Stimulated activated CD4-positive, alpha-beta T cell treated with anti-CD3 and anti-CD28 coated beads, Interleukin-2, amount 100 ng/mL, for 24 hours (primary cell): ENCODE measurements at places on chromosomes 16 and 17.
A peak's percentile ranks its signal among the peaks of the same experiment; 100 is the strongest.

- DNase-seq, result no peak
These were observed 66.0 kb upstream of the CDH5 start for GRCh38 chr16:66300501-66300900.

DNA sequence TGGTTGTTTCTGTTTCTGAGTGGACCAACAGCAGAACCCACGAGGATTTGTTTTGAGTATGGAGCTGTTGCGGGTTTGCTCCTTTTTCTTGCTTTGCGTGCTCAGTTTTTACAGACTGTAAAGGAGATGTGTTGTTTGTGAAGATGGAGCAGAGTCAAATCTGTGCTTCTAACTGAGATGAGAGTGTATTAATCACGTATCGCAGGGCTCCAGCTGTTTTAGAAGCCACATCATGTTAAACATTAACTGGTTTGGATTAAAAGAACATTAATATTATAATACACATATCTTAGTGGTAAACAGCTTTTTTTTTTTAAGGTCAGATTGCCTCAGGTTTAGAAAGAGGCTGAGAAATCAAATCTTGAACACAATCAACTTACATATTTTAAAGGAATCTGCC lies 69.4 kb downstream of the YPEL2 start:
- DNase-seq, result no peak

GRCh38 chr17:63439687-63440086 lies 6.4 kb downstream of the CYB561 start:
- DNase-seq, result no peak

DNA sequence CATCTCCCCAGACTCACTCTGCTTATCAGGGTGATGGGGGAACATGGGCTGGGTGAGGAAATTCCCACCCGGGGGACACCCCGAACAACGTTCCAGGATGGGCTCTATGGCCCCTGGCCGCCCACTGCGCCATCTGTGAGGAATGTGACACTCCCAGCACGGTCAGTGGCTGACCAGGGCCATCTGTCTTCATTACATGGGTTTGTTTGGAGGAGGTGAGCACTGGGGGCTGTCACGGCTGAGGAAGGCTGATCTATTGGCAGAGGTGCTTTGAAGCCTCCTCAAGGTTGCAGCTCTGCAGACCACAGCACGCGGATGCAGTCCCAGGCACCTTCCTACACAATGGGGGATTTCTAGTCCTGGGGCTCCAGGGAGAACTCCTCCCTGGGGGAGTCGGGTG lies 214.1 kb upstream of the FOXF1 start:
- DNase-seq, result no peak

DNA sequence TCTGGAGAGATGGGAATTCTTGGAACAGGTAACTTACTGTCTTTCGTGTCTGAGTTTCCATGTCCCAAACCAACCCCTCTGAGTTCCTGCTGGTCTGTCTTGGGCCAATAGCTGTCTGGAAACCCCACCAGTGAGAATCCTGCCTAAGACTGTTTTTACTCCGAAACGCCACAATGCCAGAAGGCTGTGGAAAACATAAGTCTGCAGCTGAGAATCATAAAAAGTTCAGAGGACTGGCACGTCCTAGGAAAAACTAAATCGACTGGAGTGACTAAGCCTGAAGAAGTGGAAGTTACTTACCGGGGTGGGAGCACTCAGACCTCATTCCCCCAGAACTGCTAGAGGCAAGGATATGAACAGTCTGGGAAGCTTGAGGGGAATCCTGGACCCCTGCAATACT lies 13.3 kb downstream of the LRRC75A start:
- no peak for DNase-seq

- DNase-seq, result peak; percentile 26
These were observed 744 bp upstream of the METRNL start for GRCh38 chr17:83078378-83079351.

DNA sequence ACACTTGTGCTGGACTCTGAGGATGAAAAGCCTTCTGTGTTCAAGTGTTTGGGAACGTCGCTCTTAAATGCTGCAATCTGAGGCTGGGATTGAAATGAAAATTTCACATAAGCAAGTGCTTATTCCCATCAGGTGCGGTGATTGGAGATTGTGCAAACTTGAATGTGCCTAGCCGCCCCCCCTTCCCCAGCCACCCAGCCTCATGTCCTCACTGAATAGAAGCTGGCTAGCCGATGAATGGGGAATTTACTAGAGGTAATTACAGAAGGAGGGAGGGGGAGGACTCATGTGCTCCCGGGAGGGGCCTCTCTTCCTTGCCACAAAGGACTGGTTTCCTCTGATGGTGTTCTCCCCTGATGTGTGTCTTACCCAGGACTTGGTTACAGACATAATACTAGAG lies 544.8 kb upstream of the EEF2KMT start:
- no peak for DNase-seq

GRCh38 chr17:48030531-48030930 lies 7.1 kb downstream of the COPZ2 start:
- DNase-seq, result no peak

GRCh38 chr16:78528265-78528664 lies 428.8 kb downstream of the WWOX start:
- no peak for DNase-seq

- no peak for DNase-seq
These were observed 7.8 kb downstream of the ZFHX3 start for GRCh38 chr16:73040136-73040535.

GRCh38 chr17:36148559-36149295 lies 27.7 kb downstream of the TBC1D3B start:
- DNase-seq, result peak; percentile 70

DNA sequence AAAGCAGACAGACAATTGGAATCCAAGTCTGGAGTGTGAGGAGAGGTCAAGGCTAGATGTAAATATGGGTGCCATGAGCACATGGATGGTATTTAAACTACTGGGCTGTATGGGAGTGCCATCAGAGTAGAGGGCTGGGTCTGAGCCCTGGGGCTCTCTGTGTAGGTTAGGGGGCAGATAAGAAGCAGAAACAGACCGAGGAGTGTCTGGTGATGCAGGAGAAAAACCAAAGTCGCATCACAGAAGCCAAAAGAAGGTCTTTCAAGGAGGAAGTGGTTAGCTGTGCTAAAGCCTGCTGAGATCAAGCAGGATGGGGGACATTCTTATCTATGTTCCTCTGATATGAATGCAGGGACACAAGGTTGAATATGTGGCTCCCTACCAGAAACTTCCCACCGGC lies 1.9 kb downstream of the TSEN54 start:
- no peak for DNase-seq

DNA sequence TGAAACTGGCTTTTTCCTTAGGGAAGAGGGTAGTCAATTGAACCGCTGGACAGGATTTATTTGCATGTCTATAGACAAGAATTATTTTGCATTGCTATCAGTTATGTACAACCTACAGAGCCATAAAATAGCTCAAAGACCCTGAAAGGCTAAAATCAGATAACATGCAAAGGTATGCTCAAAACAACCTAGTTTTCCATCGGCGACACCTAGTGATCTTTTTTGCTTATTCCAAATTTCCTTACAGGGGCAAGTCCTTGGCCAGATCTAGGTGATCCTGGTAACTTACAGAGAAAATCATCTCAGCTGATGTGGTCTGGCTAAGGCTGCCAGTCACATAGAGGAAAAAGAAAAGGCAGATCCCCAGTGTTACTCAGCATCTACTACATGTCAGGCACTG lies 141.2 kb upstream of the RPL38 start:
- DNase-seq, result no peak

GRCh38 chr17:70891306-70891705 lies 722.0 kb downstream of the KCNJ2 start:
- DNase-seq, result no peak

- DNase-seq, result peak; percentile 26
These were observed 23.6 kb downstream of the SEZ6 start for GRCh38 chr17:28982131-28982793.

DNA sequence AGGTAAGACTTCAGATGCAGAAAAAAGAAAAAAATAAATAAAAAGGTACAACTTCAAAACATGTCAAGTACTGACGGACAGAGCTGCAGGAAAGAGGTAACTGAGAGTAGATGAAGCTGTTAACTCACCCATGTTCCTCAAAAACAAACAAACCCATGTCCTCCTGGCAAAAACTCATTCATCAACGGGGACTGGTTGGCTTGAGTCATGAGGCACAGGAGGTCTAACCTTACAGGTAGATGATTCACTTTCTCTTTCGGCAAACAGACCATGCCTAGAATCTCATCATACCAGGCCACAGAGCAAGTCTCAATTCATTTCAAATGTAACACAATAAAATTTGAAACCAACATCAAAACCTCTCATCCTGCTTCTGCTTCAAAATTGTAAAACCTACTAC lies 12.3 kb upstream of the FASN start:
- no peak for DNase-seq

DNA sequence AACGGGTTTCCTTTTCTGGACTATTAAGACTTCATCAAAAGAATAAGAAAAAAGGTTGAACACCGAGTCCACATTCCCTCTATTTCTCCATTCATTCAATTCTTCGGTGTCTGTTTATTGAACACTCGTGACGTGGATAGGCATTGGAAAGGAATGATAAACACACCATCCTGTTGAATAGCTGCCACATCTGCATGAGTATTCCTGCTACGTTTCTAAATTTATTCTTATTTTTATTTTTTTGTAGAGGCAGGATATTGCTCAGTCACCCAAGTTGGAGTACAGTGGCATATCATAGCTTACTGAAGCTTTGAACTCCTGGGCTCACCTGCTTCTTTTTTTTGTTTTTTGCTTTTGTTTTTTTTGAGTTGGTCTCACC lies 80.8 kb upstream of the CIBAR2 start:
- DNase-seq, result no peak

DNA sequence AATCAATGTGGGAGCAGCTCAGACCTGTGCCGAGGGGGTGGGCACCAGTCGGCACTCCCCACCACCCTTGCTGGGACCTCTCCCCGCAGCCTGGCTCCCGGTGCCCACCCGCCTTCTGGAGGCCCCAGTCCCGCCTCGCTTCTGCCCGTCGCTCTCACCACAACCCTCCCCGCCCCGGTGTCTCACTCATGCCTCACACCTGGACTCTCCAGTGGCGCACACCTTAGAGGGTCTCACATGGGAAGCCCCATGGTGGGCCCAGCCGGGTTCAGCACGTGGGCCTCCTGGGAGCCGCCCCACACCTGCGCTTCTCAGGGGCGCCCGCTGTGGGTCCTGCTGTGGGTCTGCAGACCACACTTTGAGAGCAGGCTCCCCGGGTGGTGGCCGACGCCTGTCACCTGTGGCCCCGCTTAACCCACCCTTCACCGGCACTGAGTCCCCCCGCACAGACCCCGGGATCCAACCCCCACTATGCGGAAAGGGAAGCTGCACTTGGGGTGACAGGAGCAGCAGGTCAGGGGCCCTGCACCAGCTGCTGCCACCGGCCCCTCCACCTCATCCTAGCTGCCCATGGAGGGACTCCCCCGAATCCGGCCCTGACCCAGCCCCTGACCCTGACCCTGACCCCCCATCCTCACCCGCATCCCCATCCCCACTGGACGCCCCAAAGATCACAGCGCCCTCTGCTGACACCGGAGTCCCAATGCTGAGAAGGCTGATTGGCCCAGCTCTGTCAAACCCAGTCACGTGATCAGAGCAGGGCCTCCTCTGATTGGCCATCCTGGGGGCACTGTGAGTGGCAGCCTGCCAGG lies 27.4 kb upstream of the SLC38A10 start:
- peak; percentile 61 for DNase-seq

DNA sequence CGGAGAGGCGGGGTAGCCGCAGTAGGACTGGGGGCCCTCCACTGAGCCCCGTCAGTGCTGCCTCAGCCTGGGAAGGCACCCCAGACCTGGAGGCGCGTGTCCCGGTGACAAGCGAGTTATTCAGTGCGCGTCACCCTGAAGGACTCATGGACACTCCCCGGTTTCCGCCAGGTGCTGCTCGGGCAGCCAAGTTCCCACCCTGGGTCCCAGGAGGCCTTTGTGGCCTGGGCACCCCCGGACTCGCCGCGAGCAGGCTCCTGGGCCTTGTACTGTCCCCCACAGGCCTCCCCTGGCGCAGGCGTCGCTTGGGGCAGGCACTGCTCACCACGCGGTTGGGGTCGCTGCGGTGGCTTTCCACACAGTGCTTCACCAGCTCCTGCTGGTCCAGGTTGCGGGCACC lies 7.6 kb downstream of the RNF166 start:
- no peak for DNase-seq

- peak; percentile 44 for DNase-seq
These were observed 10.1 kb downstream of the KSR1 start for GRCh38 chr17:27466376-27466742.

DNA sequence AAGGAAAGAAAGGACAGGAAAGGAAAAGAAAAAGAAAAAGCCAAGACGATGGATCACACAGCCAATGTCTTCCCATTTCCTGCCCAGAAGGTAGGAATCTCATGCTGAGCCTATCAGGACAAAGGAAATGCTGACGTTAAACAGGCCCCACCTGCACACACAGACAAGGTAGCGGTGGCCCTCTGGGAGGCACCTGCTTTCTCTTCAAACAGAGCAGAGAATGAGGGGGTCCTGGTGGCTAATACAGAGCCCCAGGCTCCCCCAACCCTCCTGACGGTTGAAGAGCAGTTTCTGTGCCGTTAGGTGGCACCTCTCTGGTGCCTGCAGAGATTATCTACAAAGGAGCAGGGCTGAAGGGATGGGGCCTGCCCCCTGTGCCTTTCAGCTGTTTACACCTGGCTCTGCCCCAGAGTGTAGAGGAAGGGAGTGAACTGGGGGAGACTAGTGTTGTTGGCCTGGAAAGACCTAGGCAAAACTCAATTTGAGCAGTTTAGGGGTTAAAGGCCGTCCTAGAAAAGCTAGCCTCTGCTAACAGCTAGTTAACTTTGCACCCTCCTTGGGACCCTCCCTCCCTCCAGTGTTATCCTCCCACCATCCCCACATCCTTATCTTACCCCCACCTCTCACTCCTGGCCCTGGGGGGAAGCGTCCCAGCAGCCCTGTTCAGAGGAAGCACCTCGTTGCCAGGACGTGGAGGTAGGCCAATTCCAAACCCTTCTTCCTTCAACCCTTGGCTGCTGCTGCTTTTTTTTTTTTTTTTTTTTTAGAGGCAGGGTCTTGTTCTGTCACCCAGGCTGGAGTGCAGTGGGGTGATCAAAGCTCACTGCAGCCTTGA lies 56.3 kb downstream of the ARHGAP27 start:
- DNase-seq, result no peak

DNA sequence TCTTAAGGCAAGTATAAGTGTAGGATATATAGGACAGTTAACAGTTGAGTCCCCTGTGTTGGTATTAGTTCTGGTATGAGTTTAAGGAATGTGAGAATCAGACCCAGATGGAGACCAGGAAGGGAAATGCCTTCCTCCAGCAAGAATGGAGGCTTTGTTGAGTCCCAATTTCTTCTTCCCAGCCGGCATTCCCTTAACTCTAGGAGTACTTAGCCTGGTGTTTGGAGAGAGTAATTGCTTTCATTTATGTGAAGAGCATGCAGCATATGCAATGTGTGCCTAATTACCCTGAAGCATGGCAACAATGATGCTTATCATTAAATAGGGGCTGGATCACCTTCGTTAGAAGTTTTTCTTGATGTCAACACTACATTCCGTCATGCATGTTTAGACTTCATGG lies 225.9 kb upstream of the XYLT1 start:
- no peak for DNase-seq

DNA sequence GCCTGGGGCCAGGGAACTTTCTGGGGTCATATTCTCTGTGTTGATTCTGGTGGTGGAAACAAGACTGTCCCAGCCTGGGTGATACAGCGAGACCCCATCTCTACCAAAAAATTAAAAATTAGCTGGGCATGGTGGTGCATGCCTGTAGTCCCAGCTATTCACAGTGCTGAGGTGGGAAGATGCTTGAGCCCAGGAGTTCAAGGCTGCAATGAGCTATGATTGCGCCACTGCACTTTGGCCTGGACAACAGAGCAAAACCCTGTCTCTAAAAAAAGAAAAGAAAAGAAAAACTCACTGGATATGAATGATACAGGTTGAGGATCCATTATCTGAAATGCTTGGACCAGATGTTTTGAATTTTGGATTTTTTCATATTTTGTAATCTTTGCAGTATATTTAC lies 13.6 kb downstream of the SCGB1C2 start:
- no peak for DNase-seq
